Brain (organoid and tissue), 16 donors: ENCODE measurements at places on chromosomes 7 and 10. TPM values are rescaled to one million over a fixed set of nuclear protein-coding genes. Genes with fewer than 3 reads are reported as not detected.

Gene JAKMIP3
- polyA plus RNA-seq: 1.0 TPM

Gene NCAPG2
- polyA plus RNA-seq: 34.1 TPM

Gene CYP3A4
- not detected for polyA plus RNA-seq

Gene HTR7
- not detected for polyA plus RNA-seq

Gene CASTOR2
- polyA plus RNA-seq: 14.6 TPM

Gene LEP
- not detected for polyA plus RNA-seq

Gene ETV1
- 25.6 TPM for polyA plus RNA-seq

Gene PLPP4
- polyA plus RNA-seq: 4.6 TPM

Gene PRKCQ
- polyA plus RNA-seq: 5.1 TPM

Gene TRA2A
- polyA plus RNA-seq: 23.0 TPM

Gene EPHB4
- 3.0 TPM for polyA plus RNA-seq

Gene GPR15LG
- polyA plus RNA-seq: not detected

Gene TMEM196
- polyA plus RNA-seq: 0.27 TPM

Gene CDCA7L
- 34.9 TPM for polyA plus RNA-seq

Gene AGAP4
- 1.2 TPM for polyA plus RNA-seq

Gene CFAP43
- 1.2 TPM for polyA plus RNA-seq

Gene GNAT3
- not detected for polyA plus RNA-seq

Gene CALML5
- not detected for polyA plus RNA-seq

Gene PON3
- 0.56 TPM for polyA plus RNA-seq

Gene NKX1-2
- 0.08 TPM for polyA plus RNA-seq

Gene TNRC18
- polyA plus RNA-seq: 36.8 TPM

Gene CYP51A1
- polyA plus RNA-seq: 95.9 TPM

Gene ASB10
- not detected for polyA plus RNA-seq

Gene ARMC10
- polyA plus RNA-seq: 39.0 TPM

Gene ATP6V0A4
- polyA plus RNA-seq: 0.27 TPM

Gene HERPUD2
- 18.4 TPM for polyA plus RNA-seq

Gene GNGT1
- not detected for polyA plus RNA-seq

Gene ENKUR
- polyA plus RNA-seq: 1.6 TPM

Gene LRRTM3
- polyA plus RNA-seq: 0.85 TPM

Gene ZNF467
- polyA plus RNA-seq: 9.1 TPM

Gene LDB3
- 14.4 TPM for polyA plus RNA-seq

Gene ASZ1
- polyA plus RNA-seq: not detected

Gene DPY19L1
- 7.0 TPM for polyA plus RNA-seq

Gene RAPGEF5
- polyA plus RNA-seq: 22.4 TPM

Gene TAS2R5
- not detected for polyA plus RNA-seq

Gene ADAMTS14
- 1.7 TPM for polyA plus RNA-seq

Gene WNT8B
- polyA plus RNA-seq: 0.80 TPM

Gene GRM3
- polyA plus RNA-seq: 23.5 TPM

Gene ACBD7
- 35.4 TPM for polyA plus RNA-seq

Gene OR6V1
- not detected for polyA plus RNA-seq

Gene ANKRD7
- polyA plus RNA-seq: not detected

Gene CALHM1
- 0.37 TPM for polyA plus RNA-seq

Gene ARMC3
- 1.6 TPM for polyA plus RNA-seq

Gene ZNF239
- 3.4 TPM for polyA plus RNA-seq

Gene TMEM213
- not detected for polyA plus RNA-seq

Gene CFTR
- not detected for polyA plus RNA-seq

Gene TMUB1
- polyA plus RNA-seq: 80.0 TPM

Gene SSC4D
- polyA plus RNA-seq: 2.2 TPM

Gene GATAD1
- polyA plus RNA-seq: 13.6 TPM
